ENCODE measurements at places on chromosomes 4 and X.

DNA sequence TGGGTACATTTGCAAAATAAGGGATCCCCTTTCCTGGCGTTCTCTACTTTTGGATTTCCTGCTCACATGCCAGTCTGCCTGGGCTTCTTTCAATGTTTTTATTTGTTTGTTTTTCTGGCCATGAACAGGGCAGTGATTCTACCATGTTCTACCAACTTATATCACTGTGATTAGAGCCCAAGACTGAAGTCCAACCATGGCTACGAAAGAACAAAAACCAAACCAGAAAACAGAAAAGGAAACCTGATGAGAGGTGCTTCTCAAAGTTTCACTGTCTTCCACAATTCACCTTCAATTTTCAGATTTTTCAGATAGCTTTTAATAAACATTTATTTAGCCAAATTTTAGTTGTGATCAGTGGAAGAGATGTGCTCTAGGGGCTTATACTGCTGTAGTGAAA lies 187.6 kb upstream of the TACR3 start:
- DNase-seq = no peak

DNA sequence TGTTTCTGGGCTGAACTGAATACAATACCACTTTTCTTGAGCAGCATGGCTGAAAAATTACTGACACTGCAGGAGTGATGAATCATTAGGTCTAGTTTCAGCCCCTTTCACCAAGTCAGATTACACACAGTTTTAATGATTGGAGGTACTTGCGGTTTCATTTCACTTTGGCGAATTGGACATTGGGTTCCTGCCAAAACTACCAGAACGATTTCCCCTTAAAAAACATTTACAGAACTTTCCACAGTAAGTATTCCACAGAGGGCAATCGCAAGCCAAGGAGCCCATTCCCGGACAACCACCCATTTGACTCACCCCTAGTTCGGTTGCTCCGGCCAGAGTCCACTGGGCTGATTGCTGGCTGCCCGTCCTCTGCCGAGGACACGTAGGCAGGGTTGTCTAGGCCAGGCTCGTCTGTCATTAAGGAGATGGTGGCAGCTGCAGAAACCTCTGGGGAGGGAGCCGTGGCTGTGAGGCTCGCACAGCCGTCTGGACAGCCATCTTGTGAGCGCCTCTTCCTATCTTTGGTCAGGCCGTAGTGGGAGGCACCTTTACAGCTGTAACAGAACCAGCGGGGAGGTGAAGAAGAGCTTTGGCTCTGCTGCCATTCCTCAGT lies 83.5 kb downstream of the LNX1 start:
- DNase-seq = no peak

GRCh38 chr4:182245541-182246215 lies 2.5 kb downstream of the TENM3 start:
- no peak for DNase-seq

DNA sequence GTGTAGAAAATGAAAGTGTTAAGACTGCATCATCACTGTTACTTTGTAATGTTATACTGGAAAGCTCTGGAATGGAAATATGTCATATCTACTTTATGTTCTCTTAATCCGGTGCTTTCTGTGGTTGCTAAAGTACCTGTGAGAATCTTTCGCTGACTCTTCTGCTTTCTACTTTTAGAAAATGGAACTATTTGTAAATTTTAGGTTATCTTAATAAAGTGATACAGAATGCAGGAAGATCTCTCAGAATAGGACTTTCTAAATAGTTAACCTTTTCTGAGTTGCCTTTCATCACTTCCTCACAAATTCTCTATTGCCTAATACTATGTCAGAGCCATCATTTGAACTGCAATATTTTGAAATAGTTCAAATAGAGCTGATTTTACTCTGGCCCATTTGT lies 69.3 kb downstream of the BMP2K start:
- no peak for DNase-seq

GRCh38 chrX:3320471-3321046 lies 25.9 kb downstream of the MXRA5 start:
- DNase-seq = no peak

DNA sequence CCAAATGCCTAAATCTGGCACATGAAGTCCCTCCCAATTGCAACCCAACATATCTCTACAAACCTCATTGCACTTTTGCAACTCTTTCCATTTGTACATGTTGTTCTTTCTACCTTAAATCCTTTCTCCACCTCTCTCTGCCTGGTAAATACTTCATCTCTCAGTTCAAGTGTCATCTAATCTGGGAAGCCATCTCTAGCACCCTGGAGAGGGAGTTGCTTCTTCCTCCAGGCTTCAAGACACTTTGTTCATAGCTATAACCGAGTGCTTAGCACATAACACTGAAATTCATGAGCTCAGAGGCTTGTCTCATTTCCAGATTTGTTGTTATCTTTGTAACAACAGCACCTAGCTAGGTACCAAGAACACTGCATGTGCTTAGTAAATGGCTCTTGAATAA lies 114.8 kb upstream of the NAP1L5 start:
- no peak for DNase-seq

DNA sequence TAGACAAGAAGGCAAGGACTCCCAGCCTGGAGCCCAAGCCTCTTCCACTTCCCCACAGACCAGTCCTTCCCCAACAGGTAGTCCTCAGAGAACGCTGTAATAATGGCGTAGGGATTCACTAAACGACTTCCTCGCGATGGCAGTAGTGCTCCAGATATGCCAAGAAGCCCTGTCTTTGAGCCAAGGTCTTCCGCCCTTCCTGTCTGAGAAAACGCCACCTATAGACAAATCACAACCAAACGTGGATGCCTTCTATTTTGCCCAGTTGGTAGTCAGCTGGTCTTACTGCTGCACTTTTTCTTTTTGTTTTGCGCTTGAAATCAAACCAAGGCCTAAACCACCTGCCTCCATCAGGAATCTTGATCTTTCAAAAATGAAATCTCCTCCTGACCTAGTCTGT lies 203.3 kb downstream of the OR13H1 start:
- DNase-seq = no peak

DNA sequence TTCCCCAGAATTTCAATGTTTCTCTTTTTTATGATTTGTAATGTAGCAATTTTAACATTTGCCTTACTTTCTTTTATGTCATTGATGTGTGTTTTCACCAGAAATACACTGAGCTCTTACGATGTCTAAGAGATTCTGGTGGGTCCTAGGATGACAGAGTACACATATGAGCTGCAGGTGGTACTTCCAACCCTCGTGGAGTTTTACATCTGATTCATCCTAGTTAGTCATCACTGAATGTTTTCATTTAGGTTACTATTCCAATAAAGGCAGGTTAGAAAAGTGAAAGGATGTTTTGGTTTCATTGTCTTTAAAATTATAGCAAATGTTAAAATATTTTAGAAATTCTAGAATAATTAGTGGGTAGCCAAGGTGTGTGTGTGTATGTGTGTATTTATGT lies 605.9 kb downstream of the ADGRL3 start:
- no peak for DNase-seq

- DNase-seq = no peak
Observed at GRCh38 chr4:121749225-121749624, 15.7 kb downstream of the SMIM43 start.

- no peak for DNase-seq
Observed at GRCh38 chr4:7501873-7502272, 67.1 kb upstream of the PSAPL1 start.

Data from stimulated activated CD4-positive, alpha-beta T cell treated with anti-CD3 and anti-CD28 coated beads, TNF-alpha, amount 100 ng/mL, for 1 hour (primary cell).